ENCODE measurements at places on chromosomes 4 and X. TPM values are rescaled to one million over a fixed set of nuclear protein-coding genes. Genes with fewer than 3 reads are reported as not detected.

GRCh38 chrX:109155161-109155560 is 326.7 kb downstream of the GUCY2F start:
- H3K4me3 ChIP-seq = no peak overlapping the region
- H3K27ac ChIP-seq = no peak overlapping the region
- DNase-seq = no peak
- no peaks in the 10 kb centered on the region for H3K27me3 ChIP-seq

DNA sequence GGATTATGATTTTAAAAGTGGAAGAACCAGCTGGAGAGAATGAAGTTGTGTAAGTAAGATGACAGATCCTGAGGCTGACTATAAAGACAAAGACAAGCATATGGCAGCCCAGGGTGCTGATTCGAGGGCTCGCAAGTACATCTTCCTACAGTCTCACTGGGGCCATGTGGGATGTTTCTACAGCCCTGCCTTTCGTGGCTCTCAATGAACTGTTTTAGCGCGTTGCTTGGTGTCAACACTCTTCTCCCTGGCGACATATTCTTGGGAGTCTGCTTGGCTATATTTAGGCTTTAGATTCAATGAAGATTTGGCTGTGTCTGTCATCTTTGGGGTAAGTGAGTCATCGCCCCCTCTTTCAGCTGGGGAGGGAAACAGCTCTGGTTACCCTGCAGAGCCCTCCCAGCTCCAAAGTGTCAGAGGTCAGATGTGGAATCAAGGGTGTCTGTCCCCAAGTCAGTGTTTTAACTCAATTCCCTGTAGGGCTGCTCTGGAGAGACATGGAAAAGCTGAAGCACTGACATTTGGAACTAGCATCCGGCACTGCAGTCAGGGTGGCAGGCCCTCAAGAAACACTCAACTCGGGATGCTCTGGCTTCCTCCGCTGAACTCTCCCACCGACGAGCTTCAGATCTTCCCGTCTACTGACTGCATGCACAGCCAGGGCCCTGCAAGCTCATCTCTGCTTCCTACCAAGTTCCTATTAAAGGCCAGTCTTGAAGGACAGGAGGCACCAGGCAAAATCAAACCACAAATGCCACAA is 65.7 kb downstream of the GATB start:
- H3K27me3 ChIP-seq = no peaks in the 10 kb centered on the region
- H3K4me1 ChIP-seq = no peaks in the 10 kb centered on the region
- no peak for DNase-seq
- H3K4me3 ChIP-seq = no peak overlapping the region

GRCh38 chr4:2814627-2815270 is 21.9 kb downstream of the SH3BP2 start:
- H3K27me3 ChIP-seq = no peaks in the 10 kb centered on the region
- peaks cover 17% of the 10 kb centered on the region for H3K36me3 ChIP-seq
- H3K27ac ChIP-seq = no peak overlapping the region
- H3K4me1 ChIP-seq = peaks cover 56% of the 10 kb centered on the region

GLRA2 gene
- total RNA-seq = not detected

GRCh38 chr4:122583906-122584305 is 37.0 kb downstream of the IL21 start:
- peak overlapping the region; percentile 100 for H3K27ac ChIP-seq
- peaks cover 72% of the 10 kb centered on the region for H3K4me1 ChIP-seq
- H3K4me3 ChIP-seq = peak overlapping the region; percentile 50

DNA sequence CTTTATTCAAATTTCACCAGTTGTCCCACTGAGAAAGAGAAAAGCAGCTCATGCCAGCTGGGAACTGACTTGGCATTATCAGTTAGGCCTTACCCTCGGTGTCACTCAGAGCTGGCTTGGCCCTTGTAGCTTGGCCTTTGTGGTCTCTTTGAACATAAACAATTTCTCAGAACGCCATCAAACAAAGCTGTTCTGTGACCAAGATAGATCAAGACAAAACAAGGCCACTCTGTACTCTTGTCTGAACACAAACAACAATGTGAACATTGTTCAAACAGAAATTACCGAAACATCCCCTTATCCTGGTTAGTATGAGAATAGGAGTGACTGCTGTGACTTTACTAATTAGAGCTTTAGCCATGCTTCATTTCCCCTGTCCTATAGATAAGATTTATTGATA is 57.2 kb downstream of the DIPK2B start:
- H3K27ac ChIP-seq = no peak overlapping the region
- no peaks in the 10 kb centered on the region for H3K4me1 ChIP-seq
- H3K27me3 ChIP-seq = no peaks in the 10 kb centered on the region
- DNase-seq = no peak
- no peaks in the 10 kb centered on the region for H3K36me3 ChIP-seq

GRCh38 chrX:136497556-136498052 is at the start of gene HTATSF1:
Gene HTATSF1 (plus strand): TSS chrX:136497592. CDS start chrX:136497685, 93 bp downstream.
- H3K4me3 ChIP-seq = peak within 1 kb of the TSS; percentile 90
- H3K36me3 ChIP-seq = peaks cover 6% of the 10 kb centered on the region
- H3K27ac ChIP-seq = peak within 1 kb of the TSS; percentile 94
- DNase-seq = no peak

MAGEA11 gene
- total RNA-seq = not detected

- no peak for DNase-seq
- H3K36me3 ChIP-seq = no peaks in the 10 kb centered on the region
- H3K4me1 ChIP-seq = no peaks in the 10 kb centered on the region
- H3K27me3 ChIP-seq = no peaks in the 10 kb centered on the region
Observed at GRCh38 chr4:124152132-124152531, 560.4 kb downstream of the ANKRD50 start.

DNAAF6 gene
- total RNA-seq = not detected

HSPA4L gene
- 2.6 TPM for total RNA-seq

DNA sequence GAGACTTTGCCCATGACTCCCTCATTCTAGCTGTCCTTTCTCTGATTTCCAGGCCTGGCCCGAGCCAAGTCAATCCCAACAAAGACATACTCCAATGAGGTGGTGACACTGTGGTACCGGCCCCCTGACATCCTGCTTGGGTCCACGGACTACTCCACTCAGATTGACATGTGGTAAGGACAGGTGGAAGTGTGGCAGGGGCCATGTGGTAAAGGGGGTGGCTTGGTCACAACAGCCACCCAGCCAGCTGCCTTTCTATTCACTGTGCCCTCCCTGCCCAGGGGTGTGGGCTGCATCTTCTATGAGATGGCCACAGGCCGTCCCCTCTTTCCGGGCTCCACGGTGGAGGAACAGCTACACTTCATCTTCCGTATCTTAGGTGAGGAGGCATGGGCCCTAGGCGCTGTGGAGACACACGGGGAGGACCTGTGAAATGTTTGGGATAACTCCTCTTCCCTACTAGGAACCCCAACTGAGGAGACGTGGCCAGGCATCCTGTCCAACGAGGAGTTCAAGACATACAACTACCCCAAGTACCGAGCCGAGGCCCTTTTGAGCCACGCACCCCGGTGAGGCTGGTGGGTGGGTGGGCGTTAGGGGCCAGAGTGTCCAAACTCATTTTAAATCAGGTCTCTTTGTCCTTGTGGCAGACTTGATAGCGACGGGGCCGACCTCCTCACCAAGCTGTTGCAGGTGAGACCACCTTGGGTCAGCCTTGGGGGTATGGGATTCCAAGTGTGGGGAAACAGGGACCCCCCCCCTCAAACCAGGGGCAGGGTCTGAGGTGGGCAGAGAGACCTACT is 6.1 kb upstream of the USP11 start:
- H3K27ac ChIP-seq = no peak overlapping the region
- peaks cover 29% of the 10 kb centered on the region for H3K36me3 ChIP-seq
- no peaks in the 10 kb centered on the region for H3K4me1 ChIP-seq

MAGEA3 gene
- not detected for total RNA-seq

DNA sequence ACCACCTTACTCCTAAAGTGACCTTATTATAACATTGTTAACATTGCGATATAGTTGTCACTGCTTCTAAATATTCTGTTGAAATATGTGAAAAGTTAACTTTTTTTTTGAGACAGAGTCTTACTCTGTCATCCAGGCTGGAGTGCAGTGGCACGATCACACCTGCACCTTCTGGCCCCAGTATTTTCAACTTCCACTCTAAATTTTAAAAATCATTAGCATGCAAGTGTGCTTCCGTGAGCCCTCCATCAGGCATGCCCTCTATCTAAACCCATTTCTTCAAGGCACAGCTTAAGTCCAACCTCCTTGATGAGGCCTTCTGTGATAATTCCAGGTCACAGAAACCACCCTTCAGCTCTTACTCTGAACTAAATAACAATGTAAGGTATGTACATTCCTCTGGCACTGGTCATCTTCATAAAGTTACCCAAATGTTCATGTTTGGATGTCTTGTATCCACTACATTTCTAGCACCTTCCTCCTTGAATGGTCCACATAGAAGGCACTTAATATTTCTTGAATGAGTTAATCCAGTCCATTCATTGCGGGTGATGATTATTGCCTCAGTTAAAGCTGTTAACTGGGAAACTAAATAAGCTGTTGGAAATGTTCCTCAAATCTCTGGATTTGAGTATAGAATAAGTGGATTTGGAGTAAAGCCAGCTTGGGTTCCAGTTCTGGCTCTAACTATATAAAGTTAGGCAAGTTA is 38.6 kb upstream of the TMEM131L start:
- H3K4me1 ChIP-seq = peaks cover 65% of the 10 kb centered on the region
- no peak for DNase-seq
- no peak overlapping the region for H3K27ac ChIP-seq

GRCh38 chr4:73990988-73991741 is 3.2 kb upstream of the PPBP start:
- no peaks in the 10 kb centered on the region for H3K4me1 ChIP-seq
- no peak for DNase-seq
- no peak overlapping the region for H3K27ac ChIP-seq

DNA sequence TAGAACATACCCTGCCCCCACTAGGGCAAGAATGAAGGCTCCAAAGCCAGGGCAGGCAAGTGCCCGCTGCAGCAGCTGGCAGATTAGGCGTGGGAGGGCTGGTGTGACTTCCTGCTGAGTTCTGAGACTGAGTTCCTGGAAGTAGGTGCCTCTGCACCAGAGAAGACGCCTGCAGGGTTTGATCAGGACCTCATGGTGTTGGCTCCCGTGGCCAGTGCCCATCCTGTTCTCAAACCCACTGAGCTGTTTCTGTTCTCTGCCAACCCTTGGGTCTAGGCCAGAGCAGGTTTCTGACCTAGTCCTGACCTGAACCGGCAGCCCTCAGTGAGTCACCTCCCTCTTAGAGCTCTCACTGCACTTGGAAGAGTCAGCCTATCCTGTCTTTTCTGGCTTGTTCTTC is 220.7 kb downstream of the HS6ST2 start:
- DNase-seq = peak; percentile 72
- no peak overlapping the region for H3K27ac ChIP-seq
- no peaks in the 10 kb centered on the region for H3K36me3 ChIP-seq

DNA sequence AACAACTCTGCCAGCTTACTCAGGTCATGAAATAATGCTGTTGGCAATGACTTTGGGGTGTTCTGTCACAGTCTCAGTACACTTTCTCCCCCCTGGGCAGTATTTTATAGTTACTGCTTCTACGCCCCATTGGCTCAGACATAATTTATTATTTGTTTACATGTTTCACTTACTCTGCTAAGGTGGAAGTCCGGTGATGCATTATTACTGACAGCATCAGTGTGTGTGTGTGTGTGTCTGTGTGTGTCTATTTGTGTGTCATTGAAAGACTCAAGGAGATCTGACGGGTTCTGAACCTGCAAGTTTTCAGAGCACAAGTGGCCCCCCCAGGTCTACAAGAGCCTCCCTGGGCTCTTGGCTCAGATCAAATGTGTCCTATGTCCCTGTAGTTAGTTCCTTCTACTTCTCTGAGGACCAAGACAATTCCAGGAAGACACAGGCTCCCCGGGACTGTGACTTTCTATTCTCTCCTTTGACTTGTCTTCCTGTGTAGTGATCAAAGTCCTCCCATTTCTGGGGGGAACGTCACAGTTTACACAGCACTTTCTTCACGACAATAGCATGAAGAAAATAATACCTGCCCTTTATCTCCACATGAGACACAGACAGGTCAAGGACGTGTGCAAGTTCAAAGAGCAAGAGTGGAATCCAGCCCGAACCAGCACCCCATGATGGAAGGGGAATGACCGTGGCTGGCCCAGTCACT is 283.7 kb upstream of the GATB start:
- H3K27me3 ChIP-seq = no peaks in the 10 kb centered on the region
- no peak overlapping the region for H3K4me3 ChIP-seq
- peaks cover 2% of the 10 kb centered on the region for H3K4me1 ChIP-seq
- no peak for DNase-seq

DNA sequence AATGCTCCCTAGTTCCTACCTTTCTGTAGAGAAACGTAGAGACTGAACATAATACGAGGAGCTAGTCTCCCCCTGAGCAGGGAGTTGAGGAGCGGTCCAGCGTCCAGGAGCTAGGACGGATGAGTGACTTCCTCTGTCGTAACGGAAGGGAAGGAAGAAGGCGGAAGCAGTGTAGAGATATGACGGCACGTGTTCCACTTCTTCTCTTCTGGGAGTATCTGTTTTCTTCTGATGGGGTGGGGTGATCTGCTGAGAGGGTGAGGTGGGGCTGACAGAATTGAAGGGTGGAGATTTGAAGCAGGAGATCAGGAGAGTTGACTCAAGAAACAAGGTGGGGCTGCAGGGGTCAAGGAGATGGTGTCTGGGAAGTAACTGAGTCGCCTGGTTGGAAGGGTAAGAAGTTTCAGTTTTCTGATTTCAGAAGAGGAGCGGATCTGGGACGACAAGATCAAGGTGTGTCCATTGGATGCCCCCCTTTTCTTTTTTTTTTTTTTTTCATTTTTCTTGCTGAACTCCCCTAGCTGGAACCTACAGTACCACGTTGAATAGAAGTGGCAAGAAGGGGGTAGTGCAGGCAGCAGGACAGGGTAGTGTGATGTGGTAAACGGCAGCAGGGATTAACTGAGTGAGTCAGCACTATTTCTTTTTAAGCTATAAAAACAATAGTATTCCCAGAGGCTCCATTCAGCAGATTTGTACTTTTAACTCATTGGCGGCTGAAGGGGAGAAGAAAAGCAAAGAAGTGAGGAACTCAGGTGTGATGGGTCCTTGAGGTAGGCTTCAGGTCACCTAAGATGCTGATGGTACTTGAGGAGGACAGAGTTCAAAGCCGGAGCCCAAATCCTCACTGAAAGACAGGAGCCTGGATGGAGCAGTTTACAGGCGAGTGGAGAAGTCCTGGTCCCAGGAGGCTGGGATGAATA is 50.8 kb upstream of the SETD7 start:
- H3K4me3 ChIP-seq = peak overlapping the region; percentile 63
- peaks cover 2% of the 10 kb centered on the region for H3K36me3 ChIP-seq
- peak overlapping the region; percentile 43 for H3K27ac ChIP-seq
- DNase-seq = peak; percentile 16
- peaks cover 10% of the 10 kb centered on the region for H3K27me3 ChIP-seq

DNA sequence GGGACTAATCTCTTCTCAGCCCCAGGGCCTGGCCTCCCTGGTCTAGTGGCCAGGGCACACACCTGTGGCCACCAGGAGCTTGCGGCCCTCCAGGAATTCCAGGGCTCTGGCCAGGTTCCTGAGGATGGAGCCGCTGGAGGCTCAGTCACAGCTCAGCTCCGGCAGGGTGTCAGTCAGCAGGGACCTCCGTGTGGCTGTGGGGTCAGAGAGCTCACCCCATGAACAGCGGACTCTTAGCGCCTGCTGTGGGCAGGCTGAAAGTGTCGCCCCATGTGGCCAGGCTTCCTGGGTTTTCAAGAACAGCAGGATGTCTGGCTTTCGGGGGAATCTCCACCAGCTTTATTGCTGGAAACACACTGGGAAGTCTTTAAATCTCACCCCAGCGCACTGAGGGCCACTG is 19.3 kb upstream of the SH3TC1 start:
- no peak for DNase-seq
- no peak overlapping the region for H3K27ac ChIP-seq
- H3K4me3 ChIP-seq = no peak overlapping the region
- no peaks in the 10 kb centered on the region for H3K4me1 ChIP-seq

GRCh38 chr4:103303011-103303410 is 104.9 kb upstream of the CENPE start:
- DNase-seq = no peak
- H3K36me3 ChIP-seq = no peaks in the 10 kb centered on the region
- no peak overlapping the region for H3K27ac ChIP-seq
- H3K4me3 ChIP-seq = no peak overlapping the region
